ENCODE measurements at places on chromosomes 5 and 9.

- DNase-seq: no peak
These were observed 669.0 kb downstream of the LRRC70 start for GRCh38 chr5:63247651-63248050.

- no peak for DNase-seq
These were observed 55.5 kb downstream of the MYO10 start for GRCh38 chr5:16880547-16880946.

DNA sequence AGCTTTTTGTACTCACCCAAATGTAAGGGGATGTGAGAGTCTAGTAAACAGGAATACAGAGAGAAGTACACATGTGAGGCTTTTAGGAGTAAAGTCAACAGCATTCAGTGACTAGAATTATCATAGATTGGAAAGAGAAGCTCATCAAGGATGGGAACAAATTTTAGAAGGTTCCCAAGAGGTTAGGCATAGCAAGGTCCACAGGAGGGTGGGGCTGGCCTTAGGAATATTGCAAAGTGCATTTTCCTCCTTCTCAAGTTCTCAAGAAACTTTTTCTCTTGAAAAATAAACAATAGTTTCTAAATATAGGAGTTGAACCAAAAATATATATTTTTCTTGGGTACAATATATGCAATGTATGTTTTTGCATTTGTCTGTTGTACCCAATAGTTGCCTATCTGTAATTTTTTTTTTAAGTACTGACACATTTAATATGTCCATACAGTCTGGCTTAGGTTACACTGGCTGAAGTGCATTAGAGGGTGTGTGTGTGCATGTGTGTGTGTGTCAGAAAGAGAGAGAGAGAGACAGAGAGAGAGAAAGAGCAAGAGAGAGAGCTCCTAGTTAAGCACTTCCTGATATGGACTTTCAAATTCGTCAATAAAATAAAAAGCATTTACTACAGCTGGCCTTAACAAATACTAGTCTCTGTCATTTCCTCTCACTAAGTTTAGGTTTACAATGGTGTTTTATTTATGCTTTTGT lies 62.2 kb downstream of the SNX18 start:
- DNase-seq: no peak

- no peak for DNase-seq
These were observed 4.5 kb upstream of the GRHPR start for GRCh38 chr9:37417857-37418618.

DNA sequence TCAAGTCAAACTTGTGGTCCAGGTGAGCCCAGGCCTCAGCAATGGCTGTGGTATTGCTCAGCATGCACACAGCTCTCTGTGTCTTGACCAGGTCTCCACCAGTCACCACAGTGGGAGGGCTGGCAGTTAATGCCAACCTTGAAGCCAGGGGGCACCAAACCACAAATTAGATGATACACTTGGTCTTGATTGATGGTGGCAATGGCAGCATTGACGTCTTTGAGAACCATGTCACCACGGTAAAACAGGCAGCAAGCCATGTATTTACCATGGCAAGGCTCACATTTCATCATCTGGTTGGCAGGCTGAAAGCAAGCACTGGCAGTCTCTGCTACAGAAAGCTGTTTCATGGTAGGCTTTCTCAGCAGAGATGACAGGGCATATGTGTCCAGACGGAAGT lies 40.0 kb downstream of the NIM1K start:
- DNase-seq: no peak

- DNase-seq: no peak
These were observed 997 bp downstream of the AUH start for GRCh38 chr9:91360551-91361290.

DNA sequence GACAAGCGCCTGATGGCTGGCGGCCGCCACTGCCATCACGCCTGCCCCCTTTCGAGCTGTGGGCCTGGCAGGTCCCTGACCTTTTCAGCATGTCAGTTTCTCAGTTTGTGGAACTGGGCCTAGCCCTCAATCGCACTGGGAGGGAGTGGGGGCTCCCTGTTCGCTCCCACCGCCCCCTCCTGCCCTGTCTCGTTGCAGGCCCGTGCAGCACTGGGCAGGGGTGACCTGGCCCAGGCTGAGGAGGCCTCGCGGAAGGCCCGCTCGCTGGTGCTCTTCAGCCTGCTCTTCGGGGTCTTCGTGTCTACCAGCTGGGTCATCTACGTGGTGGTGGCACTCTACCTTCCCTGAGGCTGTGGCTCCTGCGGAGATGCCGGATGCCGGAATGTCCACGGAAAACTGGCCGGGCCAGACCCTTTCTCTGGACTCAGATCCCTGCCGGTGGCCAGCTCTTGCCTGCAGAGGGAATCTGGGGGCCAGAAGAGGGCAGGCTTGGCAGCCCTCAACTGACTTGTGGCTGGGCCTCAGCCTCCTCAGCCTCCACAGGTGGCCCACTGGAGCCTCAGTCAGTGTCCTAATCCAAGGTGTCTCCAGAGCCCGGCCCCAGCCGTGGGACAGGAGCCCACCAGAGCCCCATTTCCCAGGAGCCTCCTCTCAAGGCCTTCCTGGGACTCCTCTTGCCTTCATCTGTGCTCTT lies 12.7 kb downstream of the PRRT1B start:
- no peak for DNase-seq

DNA sequence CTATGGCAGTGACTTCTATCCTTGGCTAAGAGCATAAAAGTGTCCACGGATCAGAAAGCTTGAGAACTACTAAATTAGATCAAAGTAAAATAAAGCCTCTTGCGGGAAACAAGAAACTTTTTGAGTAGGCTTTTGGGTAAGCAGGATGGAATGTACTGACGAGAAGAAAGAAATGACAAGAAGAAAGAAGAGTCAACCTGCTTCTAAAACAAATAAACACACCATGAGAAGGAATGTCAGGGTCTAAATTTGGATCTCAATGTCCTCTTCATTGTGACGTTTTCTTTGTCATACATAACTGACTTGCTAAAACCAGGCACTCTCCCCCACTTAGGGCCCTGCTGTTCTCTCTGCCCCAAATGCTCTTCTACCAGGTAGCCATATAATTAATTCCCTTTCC lies 290.1 kb upstream of the PTGER4 start:
- DNase-seq: no peak

- DNase-seq: no peak
These were observed at the start of gene CKMT2 for GRCh38 chr5:81233080-81233634. TSS of gene CKMT2 (plus strand) at chr5:81233322. CDS start at chr5:81251133, 17,811 bp downstream.

DNA sequence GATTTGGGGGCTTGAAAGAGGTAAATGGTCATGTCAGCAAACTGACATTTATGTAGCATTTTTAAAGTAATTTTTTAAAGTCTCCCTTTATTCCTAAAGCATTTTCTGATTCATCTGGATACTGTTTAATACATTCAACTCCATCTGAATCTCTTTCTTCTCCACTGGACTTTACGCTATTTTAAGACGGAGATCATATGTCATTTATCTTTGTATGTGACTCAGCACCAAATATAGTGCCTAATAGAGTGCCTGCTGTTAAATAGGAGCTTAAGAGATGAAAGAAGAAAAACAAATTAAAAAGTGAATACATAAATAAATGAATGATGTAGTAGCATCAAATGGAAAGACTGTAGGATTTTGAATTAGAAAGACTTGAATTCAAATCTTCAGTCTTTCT lies 548.8 kb upstream of the SMC2 start:
- no peak for DNase-seq

GRCh38 chr5:160423099-160423498 lies 1.4 kb downstream of the PTTG1 start:
- DNase-seq: no peak

DNA sequence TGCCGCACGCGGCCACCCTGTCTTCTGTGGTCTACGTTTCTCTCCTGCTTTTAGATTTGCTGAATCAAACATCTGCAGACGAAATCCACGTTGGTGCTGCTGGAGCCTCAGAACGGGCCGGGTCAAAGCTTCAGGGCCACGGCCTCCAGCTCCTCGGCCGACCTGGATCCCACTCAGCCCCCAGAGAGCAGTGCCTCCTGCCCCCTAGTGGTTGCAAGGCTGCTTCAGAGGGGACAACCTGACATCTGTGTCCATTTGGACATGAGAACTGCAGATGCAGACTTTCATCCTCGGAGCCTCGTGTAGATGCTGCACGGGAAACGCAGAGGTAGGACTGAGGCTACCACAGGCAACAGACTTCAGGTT lies 23.0 kb upstream of the SLC6A3 start:
- no peak for DNase-seq

GRCh38 chr9:100216178-100216787 lies 117.2 kb downstream of the INVS start:
- DNase-seq: no peak

DNA sequence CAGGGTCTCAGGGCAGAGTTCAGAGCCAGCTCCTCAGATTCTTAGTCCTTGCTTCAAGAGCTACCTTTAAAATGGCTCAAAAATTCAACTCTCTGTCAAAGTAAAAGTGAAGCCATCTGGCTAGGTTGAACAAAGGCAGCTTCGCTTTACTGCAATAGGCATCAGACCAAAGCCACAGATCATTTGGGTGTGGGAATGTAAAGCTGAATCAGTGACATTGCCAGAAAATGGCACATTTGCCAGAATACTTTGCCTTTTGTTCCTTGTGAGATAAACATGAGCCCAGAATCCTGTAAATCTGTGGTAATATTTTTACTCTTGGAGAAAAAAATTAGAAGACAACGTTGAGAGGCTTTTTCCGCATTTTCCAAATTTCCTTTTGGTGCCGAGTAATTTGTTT lies 210.5 kb downstream of the PALM2AKAP2 start:
- no peak for DNase-seq

DNA sequence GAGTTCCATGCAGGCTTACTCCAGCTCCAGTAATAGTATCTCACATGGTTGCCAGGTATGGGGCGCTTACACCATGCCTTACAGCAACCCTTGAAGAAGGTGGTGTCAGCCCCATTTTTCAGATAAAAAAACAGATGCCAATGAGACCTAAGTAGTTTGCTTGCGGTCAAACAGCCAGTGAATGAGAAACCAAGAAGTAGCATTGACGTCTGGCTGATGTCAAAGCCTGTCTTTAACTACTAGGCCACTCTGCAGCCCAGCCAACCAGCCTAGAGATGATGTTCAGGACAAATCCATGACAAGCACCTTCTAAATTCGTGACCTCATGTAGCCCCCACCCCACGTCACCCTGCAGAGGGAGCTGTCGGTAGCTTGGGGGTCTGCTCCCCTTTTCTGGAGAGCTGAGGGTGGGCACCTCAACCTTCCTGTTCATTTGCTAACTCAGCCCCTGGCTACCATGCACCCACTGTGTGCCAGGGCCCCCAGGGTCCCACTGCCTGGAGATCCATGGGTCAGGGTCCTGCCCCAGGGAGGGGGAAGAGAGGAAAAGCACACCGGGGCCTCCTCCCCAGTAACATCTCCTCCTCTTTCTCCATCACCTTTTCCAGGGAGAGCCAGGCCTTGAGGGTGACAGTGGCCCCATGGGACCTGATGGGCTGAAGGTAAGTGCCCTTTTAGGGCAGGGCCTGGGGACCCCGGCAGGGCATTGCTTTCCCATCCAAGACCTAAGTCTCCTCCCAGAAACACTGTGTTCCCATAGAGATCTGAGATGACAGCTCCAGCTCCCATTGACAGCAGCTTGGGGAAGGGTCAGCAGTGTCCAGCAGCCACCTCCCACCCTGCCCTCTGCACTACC lies 52.5 kb upstream of the ORM1 start:
- DNase-seq: no peak

GRCh38 chr9:127129718-127130085 lies 7.3 kb upstream of the ANGPTL2 start:
- no peak for DNase-seq

- no peak for DNase-seq
These were observed 173.8 kb downstream of the CEMIP2 start for GRCh38 chr9:71594541-71594940.

GRCh38 chr5:57113481-57113880 lies 60.4 kb upstream of the GPBP1 start:
- no peak for DNase-seq

GRCh38 chr5:153883854-153884611 lies 154.7 kb downstream of the FAM114A2 start:
- no peak for DNase-seq

- no peak for DNase-seq
These were observed 17.6 kb upstream of the RECK start for GRCh38 chr9:36018891-36019720.

GRCh38 chr9:135136991-135137832 lies 49.7 kb downstream of the OLFM1 start:
- DNase-seq: no peak

- DNase-seq: no peak
These were observed 68.5 kb downstream of the TMC1 start for GRCh38 chr9:72589667-72590521.

- no peak for DNase-seq
These were observed 78.9 kb downstream of the CFAP95 start for GRCh38 chr9:69899491-69899890.

- no peak for DNase-seq
These were observed 164.8 kb downstream of the ZSWIM6 start for GRCh38 chr5:61496860-61497259.

GRCh38 chr5:20694121-20694520 lies 706.1 kb upstream of the CDH18 start:
- no peak for DNase-seq

GRCh38 chr5:54904425-54904824 lies 81.0 kb downstream of the ESM1 start:
- DNase-seq: no peak

GRCh38 chr5:89016741-89017303 lies 133.8 kb upstream of the MEF2C start:
- DNase-seq: no peak

GRCh38 chr9:136572003-136572827 lies 26.4 kb upstream of the NOTCH1 start:
- no peak for DNase-seq

DNA sequence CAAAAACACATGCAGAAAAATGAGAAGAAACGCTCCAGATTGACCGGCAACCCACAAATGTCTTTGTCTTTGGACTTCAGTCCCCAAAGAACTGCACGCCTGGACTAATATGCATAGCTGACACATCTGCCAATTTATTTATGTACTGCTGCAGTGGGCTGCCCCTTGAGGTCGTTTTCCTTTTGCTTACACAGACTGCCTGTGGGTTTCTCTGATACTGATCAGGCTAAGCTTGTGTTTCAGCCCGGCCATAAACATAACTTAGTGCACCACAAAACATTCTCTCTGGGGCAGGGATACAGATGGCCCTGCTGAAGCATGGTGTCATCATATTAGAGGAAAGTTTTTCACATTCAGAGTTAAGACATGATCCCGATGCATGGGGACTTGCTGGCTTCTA lies 75.4 kb downstream of the NUDT12 start:
- no peak for DNase-seq

DNA sequence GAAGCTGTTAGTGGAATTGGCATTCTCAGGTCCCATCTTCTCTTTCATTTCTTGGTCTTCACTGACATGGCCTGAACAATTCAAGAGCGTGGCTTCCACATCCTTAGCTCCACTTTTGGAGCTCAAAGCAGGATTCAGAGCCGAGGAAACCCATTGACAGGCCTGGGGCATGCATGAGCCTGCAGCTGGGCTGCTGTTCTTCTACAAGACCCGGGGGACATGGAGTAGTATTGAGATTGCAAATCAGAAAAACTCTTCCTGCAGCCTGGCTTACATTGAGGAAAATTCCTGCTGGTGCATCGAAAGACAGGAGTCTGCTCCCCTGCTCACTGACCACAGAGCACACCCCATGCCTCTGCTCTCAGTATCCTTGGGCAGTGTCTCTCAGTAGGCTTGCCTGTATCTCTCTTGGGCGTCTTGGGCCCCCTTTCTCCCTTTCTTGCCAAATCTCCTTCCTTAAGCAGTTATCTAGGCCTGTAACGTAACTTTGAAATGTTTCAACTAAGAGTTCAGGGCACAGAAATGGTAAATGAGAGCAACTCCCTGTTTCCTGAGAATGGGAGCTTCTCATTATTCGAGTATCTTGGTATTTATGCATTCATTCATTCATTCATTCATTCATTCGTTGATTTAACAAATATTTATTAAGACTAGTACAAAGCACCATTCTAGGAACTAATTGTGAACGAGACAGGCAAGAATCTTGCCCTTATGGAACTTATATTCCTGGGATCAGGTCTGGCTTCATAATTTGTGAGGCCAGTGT lies 603.6 kb upstream of the CLINT1 start:
- DNase-seq: no peak
